ENCODE measurements at places on chromosomes 5 and 9.

- no peak for DNase-seq
Observed at GRCh38 chr5:161302559-161302958, 244.0 kb downstream of the GABRB2 start.

DNA sequence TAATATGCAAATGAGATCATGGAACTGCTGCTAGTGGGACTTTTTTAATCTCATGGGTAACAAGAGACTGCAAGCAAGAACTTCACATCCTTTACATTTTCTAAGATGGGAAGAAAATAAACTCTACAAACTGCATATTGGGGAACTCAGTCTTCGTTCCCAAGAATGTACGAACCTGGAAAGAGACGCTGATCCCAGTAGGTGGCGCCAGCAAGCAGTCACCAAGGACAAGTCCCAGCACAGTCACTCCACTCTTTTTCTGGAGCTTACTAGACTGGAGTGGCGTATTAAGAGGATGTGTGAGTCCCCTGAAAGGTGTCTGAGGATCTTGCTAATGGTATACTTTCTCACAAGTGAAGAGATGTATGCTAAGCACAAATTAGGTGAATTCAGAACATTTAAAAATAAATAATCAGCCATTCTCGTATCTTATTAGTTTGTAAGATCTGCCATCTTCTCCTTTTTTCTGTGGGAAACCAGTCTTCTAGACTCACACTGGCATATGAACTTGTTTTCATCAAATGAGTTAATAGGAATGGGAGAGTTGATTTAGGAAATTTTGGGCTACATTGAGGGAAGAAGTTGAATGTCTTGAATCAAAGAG is 16.0 kb upstream of the PUM3 start:
- peak; percentile 75 for DNase-seq

- DNase-seq: no peak
Observed at GRCh38 chr9:93952784-93953495, 2.2 kb downstream of the BARX1 start.

- no peak for DNase-seq
Observed at GRCh38 chr9:33220681-33221567, 19.0 kb upstream of the SPINK4 start.

DNA sequence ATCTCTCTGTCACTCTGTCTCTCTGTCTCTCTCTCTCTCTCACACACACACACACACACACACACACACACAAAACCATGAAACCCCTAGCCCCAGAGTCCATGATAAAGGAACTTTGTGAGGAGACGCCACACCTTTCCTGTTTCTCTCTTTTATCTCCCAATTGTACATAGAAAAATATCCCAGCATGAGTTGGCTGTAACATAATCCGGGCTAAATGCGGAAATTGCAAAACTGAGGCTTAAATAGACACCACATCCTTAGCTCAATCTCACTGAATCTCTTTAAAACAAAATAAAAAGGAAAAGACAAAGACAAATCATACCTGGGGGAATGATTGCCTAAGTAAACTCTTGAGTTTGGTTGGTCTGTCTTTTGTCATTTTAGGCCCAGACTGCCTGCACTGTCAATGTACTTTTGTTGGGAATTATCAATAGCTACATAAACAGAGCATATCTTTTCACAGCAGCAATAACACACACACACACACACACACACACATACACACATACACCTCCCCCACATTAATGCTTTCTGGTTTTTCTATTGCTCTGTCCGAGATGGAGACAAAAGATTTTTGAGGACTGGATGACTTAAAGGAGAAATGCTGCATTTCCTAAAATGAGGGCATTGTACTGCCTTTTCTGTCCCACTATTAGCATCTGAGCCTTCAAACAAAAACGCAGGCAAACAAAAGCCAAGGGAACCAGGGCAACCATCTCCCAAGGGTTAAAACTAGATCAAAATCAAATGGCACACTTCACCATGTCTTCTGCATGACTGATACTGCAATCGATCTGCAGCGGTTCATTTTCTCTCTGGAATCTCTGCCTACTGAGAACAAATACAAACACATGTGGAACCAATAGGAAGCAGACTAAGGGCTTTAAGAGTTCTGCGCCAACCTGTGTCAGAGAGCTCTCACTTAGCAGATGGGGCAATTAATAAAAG is 321.5 kb downstream of the NFIB start:
- peak; percentile 25 for DNase-seq

- DNase-seq: peak; percentile 58
Observed at GRCh38 chr9:137156567-137157375, 13.1 kb downstream of the LRRC26 start.

DNA sequence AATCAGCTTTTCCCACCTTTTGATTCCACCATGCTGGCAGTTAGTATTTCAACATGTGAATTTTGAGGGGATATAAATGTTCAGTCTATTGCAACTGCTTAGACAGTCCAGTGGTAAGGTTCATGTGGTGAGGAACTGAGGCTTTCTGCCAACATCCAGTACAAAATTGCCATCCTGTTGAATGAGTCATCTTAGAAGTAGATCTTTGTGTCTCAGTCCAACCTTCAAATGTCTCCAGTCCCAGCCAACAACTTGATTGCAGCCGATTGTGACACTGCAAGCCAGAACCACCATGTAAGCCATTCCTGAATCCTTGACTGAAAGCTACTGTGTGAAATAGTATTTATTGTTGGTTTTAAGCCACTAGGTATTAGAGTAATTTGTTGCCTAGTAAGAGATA is 331.5 kb upstream of the GRIN3A start:
- no peak for DNase-seq

DNA sequence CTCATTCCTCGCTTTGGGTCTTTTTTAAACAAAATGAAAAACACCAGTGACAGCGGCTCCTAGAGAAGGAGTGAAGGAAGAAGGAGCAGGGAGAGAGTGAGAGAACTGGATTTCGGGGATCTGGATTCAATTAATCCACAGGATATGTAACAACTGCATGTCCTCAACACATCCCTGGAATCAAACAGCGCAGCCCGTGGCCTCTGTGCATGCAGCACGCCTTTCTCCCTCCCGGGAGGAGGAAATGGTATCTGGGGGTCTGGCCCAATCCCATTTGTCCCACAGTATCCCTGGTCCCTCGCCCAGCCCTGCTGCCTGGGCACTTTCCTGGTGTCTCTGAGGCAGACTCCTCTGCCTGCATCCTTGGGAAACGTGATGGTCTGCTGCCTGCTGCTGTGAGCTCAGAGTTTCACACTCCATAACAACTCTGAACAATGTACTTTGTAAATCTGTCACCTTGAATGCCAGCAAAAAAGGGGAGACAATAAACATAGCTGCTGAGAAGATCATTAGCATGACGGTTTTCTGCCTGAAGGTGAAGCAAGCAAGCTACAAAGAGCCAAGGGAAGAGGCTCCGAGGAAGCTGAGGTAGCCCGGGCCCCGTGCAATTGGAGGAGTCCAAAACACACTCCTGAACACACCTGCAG is 56.1 kb downstream of the PTCH1 start:
- DNase-seq: no peak

- DNase-seq: no peak
Observed at GRCh38 chr5:1658665-1659064, 134.9 kb upstream of the LPCAT1 start.

- peak; percentile 79 for DNase-seq
Observed at GRCh38 chr9:99778308-99778707, 43.4 kb upstream of the NR4A3 start.

GRCh38 chr5:113166852-113167366 is 190.3 kb downstream of the DCP2 start:
- DNase-seq: peak; percentile 90

DNA sequence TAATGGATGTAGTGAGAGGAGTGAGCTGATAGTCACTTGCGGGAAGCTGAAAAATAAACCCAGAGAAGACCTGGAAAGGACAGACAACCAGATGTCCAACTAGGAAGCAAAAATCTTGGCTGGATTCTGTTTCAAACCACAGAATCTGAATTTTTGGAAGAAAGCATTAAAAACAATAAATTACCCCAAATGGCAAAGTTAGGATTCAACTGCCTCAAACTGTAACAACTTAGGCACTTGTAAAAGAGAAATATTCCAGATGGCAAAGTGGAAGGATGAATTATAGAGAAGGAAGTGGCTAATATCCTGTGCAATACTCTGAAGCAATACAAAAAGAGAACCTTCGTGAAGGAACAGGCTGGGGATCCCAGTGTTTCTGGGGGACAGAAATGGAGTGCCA is 46.8 kb upstream of the SLIT3 start:
- DNase-seq: peak; percentile 7

DNA sequence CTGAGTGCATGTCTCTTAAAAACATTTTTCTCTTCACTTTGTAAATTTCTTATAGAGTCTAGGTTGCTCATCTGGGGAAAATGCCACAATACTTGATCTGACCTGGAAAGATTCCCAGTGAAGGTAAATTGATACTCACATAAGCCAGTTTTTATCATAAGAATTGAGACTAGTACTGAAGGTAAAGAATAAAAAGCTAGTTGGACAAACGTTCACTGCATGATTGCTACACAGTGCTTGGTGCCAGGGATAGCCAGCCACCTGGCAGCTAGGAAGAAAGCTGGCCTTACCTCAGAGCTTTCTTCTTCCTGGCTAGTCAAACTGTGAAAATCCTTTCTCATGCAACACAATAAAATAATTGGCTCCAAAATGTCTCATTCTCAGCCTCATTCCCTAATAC is 77.1 kb downstream of the MUSK start:
- DNase-seq: peak; percentile 49

DNA sequence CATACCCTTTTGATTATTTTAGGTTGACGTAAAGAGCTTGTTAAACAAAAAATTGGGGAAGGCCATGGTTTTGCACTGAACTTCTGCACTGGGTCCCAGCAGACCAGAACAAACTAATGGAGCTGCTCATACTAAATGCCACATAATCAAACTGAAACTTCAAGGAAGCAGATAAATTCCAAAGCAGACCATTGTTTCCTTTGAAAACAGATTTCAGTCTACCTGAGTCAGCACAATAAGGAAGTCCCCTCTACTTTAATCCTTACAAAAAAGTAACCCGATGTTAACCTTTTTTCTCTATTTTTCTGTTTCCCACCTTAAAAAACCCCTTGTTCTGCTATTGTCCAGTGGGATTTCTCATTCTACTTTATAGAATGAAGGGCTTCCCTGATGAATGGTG is 39.2 kb downstream of the WDR36 start:
- no peak for DNase-seq

GRCh38 chr5:74640450-74640953 is at the start of gene ENC1:
TSS of gene ENC1 (minus strand) at chr5:74640728. CDS start at chr5:74636485, 4,243 bp downstream.
- DNase-seq: peak; percentile 90

- DNase-seq: peak; percentile 48
Observed at GRCh38 chr9:104903609-104904008, 24.3 kb downstream of the ABCA1 start.

DNA sequence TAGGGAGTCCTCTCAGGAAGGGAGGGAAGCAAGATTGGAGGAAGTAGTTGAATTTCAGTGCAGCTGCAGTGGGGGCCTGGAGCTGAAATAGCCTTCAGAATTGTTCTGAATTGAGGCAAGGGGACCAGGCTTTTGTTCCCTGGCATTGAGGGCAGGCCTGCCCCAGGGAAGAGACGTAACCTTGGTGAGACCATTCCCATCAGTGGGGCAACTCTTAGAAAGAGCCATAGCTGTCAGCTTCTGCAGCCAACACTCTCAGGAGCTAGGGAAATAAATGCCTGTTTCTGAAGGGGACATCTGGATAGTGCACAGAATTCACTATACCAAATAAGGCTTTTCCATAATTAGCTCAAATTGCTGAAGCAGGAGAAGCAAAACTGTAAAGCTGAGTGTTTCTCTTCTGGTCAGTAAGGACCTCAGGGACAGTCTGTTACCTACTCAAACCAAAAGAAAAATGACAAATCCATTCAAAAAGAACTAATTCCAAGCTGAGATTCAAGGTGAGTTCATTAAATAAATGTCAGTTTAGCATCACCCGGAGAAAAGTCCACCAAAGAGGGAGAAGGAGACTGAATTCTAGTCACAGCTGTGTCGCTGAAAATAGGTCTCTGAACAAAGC is 44.0 kb downstream of the LYRM7 start:
- no peak for DNase-seq

GRCh38 chr5:142492781-142493281 is 168.0 kb upstream of the SPRY4 start:
- peak; percentile 91 for DNase-seq

GRCh38 chr5:7493081-7493480 is 97.1 kb downstream of the ADCY2 start:
- no peak for DNase-seq
